T-helper 9 cell (primary cell): ENCODE measurements at places on chromosomes 7 and 10.
A peak's percentile ranks its signal among the peaks of the same experiment; 100 is the strongest.

GRCh38 chr7:151652111-151652510, 132.4 kb upstream of the RHEB start:
- DNase-seq = no peak

DNA sequence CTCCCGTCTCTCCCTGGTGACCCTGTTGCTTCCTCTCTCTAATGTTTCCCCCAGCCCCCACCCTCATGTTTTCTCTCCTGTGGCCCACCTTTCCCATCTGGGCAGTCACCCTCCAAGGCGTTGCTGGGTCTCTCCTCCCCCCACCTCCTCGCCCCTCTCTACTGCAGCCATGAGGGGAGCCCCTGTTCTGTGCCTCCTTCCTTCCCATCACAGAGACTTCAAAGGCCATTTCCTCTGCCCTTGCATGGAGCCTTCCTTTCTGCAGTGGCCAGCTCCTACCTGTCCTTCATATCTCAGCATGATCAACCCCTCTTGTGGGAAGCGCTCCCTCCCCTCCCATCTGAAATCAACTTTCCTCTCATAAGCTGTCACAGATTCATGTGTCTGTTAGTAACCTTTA, 194.0 kb upstream of the PRSS58 start:
- no peak for DNase-seq

DNA sequence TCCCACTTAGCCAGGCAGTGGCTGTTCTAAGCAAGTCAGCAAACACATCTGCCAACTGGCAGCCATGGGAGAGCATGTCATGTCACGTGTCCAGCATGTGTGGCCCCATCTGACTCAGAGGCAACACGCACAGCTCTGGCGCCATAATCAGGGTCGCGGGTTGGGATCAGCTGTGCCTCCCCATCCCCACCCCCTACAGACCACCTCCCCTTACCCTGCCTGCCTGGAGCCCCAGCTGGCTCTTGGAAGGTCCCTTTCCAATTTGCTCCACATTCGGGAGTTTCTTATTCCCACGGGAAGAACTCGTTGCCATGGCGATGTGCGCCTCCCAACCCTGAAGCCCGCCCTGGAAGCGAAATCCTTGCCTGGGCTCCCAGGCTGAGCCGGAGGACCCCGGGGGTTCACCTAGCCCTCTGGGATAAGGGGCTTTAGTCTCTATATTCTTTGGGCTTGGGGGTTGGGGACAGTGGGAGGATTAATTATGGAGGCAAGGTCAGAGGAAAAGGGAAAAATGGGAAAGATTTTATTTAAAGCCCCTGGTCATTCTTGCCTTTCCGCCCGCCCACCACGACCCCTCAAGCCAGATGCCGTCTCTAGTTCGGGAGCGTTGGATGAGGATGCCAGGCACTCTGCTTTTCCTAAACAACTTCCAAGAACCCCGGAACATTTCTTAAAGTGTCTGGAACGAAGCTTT, 283.7 kb downstream of the ZEB1 start:
- DNase-seq = no peak

GRCh38 chr10:54137396-54137795, 663.6 kb downstream of the PCDH15 start:
- DNase-seq = no peak

DNA sequence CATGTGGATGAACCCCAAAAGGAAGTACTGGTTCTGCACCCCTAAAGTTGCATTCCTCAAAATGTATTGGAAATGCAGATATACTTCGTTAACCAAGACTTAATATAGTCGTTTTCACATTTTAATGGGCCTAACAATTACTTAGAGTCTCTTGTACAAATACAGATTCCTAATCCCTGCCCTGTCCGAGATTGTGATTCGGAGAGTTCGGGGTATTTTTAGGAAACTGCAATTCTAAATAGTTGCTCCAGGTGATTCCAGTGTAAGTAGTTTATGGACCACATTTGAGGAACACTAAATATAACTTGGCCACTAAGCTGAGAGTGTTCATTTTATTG, 830 bp downstream of the TRUB1 start:
- no peak for DNase-seq

- DNase-seq = no peak
These were observed 94.1 kb downstream of the CDCA7L start for GRCh38 chr7:21851559-21851967.

DNA sequence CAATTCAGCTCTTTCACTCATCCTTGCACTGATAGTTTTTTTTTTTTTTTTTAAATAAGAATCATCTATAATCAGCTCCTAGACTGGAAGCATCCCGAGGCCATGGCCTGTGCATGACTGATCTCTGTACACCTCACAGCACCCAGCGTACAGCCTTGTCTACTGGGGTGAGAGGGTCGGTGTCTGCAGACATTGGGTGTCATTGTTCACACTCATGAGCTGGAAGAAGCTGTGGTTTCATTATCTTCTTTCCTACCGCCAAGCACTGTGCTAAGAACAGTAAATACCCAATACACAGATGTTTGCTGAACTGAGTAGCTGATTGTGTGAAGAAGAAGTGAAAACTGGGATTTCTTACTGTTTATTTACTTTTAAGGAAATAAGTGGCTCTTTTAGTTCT, 123.6 kb downstream of the CLEC2L start:
- DNase-seq = no peak

- DNase-seq = no peak
These were observed 5.8 kb downstream of the FLNC start for GRCh38 chr7:128835790-128836641.

- no peak for DNase-seq
These were observed 400.6 kb upstream of the IGFBP3 start for GRCh38 chr7:46321556-46322205.

GRCh38 chr10:56782503-56782902, 421.4 kb upstream of the ZWINT start:
- no peak for DNase-seq

DNA sequence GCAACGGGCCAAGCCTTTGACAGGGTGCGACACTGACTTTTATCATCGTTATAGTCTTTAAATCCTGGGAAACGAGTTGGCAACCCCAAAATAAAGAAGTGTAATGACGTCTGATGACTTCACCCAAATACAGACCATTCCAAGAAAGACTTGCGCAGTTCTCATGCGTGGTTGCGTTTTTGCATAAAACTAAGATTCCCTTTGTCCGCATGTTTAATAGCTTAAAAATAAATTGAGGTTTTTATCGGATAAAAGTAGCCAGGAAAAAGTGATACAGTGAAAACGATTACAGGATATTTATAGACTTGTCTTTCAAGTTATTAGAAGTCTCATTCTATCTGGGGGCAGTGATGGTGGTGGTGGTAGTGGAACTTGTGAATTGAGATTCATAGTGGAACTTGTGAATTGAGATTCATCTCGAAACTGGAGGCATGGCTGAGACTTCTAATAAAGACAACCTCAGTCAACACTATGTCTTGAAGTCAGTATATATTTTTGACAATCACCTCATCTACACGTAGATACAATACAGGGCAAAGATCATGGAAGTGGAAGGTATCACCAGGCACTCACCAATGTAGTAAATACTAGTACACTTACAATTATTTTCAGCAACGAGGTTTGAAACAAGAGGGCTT, 1.2 kb upstream of the NAMPT start:
- no peak for DNase-seq

GRCh38 chr10:90417476-90418210, 440.2 kb downstream of the HTR7 start:
- no peak for DNase-seq

- DNase-seq = peak; percentile 9
These were observed 47.8 kb downstream of the SHH start for GRCh38 chr7:155764438-155764793.

DNA sequence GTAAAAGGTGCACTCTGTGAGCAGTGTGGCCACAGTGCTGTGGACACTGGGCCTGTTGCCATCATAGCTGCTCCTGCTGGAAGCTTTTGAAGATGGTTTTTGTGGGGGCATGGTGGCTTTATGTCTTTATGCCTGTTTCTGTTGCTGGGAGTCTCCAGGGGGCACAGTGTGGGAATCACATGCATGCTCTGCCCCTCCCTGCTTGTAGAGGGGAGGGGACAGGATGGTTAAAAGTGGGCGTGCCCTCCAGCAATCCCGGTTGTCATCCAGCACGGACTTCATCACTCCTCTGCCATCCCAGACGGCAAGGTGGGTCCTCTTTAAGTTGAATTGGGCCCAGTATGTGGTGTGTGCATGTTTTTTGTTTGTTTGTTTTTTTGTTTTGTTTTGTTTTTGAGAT, 20.2 kb downstream of the OGDH start:
- no peak for DNase-seq

DNA sequence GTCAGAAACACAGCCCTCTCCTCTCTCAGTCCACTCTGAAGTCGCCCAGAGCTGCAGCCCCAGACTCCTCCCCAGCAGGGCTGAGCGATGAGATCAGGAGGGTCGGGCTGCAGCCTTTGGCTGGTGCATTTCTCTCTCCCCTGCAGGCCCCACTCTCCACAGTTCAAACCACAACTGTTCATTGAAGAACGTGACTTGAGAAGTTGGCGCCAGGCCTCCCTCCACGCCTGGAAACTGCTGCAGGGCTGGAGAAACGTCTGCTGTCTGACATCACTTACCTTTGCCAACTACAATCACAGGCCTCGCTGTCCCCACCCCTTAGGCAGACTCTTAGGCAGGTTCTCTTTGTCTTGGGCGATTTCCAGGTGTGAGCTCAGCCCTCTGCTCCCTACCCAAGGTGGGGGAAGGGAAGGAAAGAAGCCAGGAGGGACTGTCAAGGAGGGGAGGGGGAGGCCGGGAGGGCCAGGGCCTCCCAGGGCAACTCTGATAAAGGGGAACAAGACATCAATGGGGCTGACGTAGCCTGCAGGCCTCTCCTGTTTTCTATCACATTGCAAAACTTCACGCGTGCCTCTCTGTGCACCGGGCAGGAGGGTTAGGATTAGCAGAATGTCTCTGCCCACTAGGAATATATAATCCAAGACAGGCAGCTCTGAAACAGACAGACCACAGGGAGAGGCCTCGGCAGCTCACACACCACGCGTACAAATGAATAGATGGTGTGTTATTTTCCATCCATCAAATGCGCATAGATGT, 32.7 kb downstream of the CALML5 start:
- DNase-seq = no peak

GRCh38 chr7:44867073-44867995, 18.0 kb downstream of the PURB start:
- DNase-seq = no peak
